A549 (cell line): ENCODE measurements at places on chromosomes 13 and 19. TPM values are rescaled to one million over a fixed set of nuclear protein-coding genes. Genes with fewer than 3 reads are reported as not detected.

TMEM259 gene
- polyA plus RNA-seq = 71.1 to 82.2 TPM (median 78.3 TPM) in 3 replicates

ZNF729 gene
- not detected in 3 replicates for polyA plus RNA-seq

DNA sequence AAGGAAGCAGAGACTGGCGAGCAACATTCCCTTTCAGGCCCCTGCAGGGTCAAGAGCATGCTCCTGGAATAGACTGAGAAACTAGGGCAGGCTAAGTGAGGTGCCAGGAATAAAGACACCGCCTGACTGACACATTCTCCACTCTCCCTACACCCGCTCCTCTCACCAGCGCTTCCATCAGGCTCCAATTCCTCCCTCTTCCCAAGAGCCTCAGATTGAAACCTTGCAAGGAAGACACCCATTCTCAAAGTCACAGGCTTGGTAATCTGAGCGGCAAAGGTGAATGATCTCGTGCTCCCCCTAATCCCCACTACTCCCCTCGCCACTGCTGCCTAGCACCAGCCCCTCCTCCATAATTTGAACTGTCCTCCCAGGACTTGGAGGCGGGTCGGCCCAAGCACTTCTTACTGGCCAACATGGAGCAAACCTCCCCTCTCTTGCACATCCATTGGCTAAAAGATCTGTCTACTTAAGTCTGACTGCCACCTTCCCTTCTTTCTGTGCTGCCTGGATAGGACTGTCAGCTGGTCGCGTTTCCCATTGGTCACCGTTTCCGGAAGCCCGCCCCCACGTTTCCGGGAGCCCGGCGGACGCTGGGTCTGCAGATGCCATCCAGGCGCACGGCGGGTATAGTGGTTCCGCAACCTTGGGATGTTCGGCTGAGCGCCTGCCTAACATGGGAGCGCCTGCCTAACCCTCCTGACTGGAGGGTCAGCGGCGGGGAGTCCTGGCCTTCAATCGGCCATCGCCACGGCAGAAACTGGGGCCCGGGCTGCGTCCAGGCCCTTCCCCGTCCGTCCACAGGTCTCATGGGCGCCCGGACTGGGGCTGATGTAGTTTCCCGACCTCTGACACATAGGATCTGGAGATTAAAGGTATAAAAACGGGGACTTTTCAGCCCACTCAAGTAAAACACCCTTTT, 33.6 kb downstream of the ZNF383 start:
- DNase-seq = no peak

- DNase-seq = no peak
Measured at GRCh38 chr19:6718111-6718740, 2.2 kb downstream of the C3 start.

- DNase-seq = no peak
Measured at GRCh38 chr19:15508035-15508710, at the start of gene CYP4F22. CYP4F22 (plus strand) TSS chr19:15508525; CDS start chr19:15525337, 16,812 bp downstream.
